ENCODE measurements at places on chromosomes 13 and 19. TPM values are rescaled to one million over a fixed set of nuclear protein-coding genes. Genes with fewer than 3 reads are reported as not detected.

- peak; percentile 60 for DNase-seq
Observed at GRCh38 chr19:2266183-2266993, 10.2 kb upstream of the JSRP1 start.

DNA sequence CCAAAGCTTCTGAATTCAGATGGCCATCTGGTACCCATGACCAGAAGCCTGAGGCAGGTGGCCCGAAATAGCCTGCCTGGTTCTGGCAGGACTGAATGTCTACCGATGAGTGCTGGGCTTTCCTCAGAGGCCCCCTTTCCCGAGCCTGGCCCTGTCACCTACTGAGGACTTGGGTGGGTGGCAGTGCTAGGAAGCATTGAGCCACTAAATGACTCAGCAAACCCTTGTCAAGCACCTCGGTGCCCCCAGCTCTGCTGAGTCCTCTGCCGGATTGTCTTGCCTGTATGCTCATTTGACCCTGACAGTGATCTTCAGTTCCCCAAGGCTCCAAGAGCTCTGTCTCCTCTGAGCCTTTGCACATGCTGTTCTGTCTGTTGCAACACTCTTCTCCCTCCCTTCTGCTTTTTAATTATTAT is 17.9 kb downstream of the PPP1R37 start:
- no peak for DNase-seq

DNA sequence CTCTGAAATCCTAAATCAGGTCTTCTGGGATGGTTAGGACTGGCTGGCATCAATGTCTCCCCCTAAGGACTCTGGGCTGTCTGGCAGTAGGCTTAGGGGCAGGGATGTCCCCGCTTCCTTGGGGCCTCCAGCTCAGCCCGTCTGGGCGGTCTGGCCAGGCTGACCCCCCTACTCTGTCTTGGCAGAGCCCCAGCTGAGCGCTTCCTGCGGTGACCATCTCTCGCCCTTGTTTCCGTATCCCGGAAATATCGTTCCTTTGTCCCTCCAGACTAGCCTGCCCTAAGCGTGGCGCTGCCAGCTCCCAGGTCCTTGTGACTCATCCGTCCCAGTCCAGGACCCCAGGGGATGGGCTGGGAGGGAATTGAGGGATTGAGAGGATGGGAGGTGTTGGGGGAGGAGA is 11.3 kb downstream of the GTPBP3 start:
- DNase-seq: peak; percentile 49

GRCh38 chr13:113928685-113929627 is 44.9 kb downstream of the C13orf46 start:
- peak; percentile 37 for DNase-seq

Gene FCER2
- not detected for total RNA-seq

Gene CCNA1
- 0.20 TPM for total RNA-seq
